Epithelial cell of proximal tubule (primary cell): ENCODE measurements at places on chromosomes 2 and 18. TPM values are rescaled to one million over a fixed set of nuclear protein-coding genes. Genes with fewer than 3 reads are reported as not detected.

The MALL gene
- 22.5 and 35.7 TPM in 2 replicates for total RNA-seq

The SLC9A2 gene
- total RNA-seq = 0.86 and 1.2 TPM in 2 replicates

The CCDC138 gene
- total RNA-seq = 9.7 and 14.6 TPM in 2 replicates

The UGT1A10 gene
- not detected in 2 replicates for total RNA-seq

The NDUFAF7 gene
- total RNA-seq = 11.3 and 11.5 TPM in 2 replicates

The SLC4A5 gene
- under 0.01 and 0.14 TPM in 2 replicates for total RNA-seq

The HOXD13 gene
- total RNA-seq = not detected in 2 replicates

The ZNF407 gene
- 3.0 and 4.9 TPM in 2 replicates for total RNA-seq

The ABCG5 gene
- total RNA-seq = not detected in 2 replicates

The UGT1A5 gene
- not detected in 2 replicates for total RNA-seq

The ACKR3 gene
- not detected in 2 replicates for total RNA-seq

The DRC1 gene
- not detected in 2 replicates for total RNA-seq

The TUBA4B gene
- total RNA-seq = 0.52 TPM in 1 of 2 replicates, not detected in the other

GRCh38 chr18:35862119-35862640 is 110.3 kb upstream of the RMP24 start:
- DNase-seq = no peak

DNA sequence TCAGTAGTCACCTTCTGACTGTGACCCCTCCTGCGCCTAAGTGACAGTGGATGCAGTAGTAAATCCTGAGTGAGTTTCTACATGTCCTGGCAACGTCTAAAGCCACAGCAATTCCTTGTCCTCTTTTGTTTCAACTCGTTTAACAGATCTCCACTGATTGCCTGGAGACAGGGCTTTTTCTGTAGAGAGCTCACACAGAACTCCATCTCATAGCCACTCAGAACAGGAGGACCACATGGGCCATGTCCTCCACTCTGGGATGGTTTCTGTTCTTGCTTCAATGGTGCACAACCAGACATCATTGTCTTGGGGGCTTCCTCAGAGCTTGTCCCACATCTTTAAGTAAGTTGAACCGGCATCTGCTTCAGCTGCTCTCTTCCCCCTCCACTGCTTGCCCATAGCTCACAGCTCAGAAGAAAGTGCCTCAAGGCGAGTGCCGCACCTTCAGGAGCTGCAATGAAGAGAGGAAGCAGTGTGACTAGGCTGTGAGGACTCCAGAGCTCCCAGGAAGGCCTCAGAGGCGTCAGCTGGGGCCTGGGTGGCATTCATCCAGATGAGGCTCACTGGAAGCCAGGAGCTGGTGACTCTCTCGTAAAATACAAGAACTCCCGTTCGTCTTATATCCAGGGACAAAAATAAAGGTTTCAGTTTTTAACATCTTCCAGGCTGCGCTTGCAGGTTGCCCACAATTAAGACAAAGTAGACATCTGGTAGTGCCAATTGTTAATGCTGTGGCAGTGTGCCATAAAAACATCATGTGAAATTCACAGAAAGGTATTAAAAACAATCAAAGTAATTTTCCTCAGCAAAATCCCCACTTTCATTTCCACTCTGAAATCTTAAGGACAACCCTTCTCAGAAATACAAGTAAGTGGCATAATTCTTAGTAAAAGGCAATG is 37.3 kb downstream of the ST3GAL5 start:
- DNase-seq = no peak

GRCh38 chr2:16546128-16546754 is 119.4 kb downstream of the CYRIA start:
- DNase-seq = no peak

DNA sequence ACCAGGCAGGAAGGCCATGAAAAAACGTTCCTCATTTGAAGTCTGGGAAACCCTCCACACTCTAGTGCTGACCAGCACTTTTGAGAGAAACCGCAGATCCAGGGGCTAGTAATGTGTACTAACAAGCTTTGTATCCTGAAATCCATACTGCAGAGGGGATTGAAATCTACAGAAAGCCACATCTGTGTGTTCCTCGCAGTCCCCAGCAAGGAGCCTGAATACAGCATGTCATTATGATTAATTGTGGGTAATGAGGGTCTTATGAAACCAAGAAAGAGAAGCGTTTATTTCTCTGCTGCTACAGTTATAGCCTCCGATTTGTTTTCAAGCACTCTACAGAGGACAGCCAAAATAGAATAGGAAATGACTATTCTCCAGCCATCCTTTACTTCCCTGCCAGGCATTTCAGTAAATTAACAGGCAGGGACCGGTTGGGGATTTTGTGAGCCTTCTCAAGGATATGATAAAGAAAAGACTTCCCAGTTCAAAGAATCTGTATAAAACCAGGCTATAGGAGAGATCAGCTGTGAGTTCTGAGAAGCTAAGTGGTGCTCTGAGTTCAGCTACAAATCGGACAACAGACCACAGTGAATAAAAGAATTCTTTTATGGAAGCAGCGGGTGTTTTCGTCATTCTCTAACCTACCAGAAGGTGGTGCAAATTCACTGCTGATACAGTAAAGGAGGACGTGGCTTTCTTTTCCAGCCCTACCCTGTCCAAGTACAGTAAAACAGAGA is 133.4 kb downstream of the INSIG2 start:
- peak; percentile 40 for DNase-seq

DNA sequence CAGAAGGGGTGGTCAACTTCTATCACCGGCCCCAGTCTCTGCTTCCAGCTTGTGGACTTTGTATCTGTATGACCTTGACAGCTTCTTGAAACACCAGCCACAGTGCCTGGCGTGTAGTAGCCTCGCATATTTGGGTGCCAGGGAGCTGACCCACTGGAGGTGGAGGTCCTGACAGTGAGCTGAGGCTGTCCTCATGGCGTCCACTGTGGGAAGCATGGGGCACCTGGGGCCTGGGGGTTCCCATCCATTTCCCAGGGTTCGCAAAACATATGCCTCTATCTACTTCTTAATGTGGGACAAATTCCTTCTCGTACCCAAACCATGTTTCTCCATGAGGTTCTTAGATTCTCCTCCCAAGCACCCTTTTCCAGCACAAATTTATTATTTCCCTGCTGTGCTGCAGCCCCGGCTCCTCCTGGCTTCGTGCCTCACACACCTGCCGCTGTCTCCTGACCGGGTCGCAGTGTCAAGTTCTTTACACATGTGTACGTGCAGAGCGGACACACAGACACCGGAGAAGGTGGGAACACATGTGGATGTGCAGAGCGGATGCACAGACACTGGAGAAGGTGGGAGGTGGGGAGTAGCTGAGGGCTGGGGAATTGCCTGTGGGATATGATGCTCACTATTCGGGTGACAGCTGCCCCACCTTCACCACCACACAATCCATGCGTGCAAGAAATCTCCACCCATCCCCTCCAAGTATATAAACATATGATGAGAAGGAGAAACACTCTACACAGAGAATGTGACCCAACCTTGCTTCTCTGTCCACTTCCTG is 23.4 kb downstream of the TMEM18 start:
- no peak for DNase-seq

- no peak for DNase-seq
Observed at GRCh38 chr2:3539836-3540235, 18.3 kb downstream of the RNASEH1 start.

DNA sequence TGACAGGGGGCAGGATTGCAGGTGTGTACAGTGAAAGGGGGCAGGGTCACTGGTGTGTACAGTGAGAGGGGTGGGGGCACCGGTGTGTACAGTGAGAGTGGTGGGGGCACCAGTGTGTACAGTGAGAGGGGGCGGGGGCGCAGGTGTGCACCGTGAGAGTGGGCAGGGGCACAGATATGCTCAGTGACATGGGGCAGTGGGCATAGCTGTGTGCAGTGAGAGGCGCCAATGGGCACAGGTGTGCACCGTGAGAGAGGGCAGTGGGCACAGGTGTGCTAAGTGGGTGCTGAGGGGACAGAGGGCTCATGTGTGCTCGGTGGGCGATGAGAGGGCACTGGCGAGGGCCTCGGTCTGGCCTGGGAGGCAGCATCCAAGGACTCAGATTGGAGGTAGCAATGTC is 63.0 kb downstream of the GREB1 start:
- DNase-seq = no peak

GRCh38 chr18:35938158-35938557 is 34.3 kb upstream of the RMP24 start:
- DNase-seq = no peak

GRCh38 chr2:220930271-220931076 is 641.6 kb downstream of the EPHA4 start:
- DNase-seq = no peak

DNA sequence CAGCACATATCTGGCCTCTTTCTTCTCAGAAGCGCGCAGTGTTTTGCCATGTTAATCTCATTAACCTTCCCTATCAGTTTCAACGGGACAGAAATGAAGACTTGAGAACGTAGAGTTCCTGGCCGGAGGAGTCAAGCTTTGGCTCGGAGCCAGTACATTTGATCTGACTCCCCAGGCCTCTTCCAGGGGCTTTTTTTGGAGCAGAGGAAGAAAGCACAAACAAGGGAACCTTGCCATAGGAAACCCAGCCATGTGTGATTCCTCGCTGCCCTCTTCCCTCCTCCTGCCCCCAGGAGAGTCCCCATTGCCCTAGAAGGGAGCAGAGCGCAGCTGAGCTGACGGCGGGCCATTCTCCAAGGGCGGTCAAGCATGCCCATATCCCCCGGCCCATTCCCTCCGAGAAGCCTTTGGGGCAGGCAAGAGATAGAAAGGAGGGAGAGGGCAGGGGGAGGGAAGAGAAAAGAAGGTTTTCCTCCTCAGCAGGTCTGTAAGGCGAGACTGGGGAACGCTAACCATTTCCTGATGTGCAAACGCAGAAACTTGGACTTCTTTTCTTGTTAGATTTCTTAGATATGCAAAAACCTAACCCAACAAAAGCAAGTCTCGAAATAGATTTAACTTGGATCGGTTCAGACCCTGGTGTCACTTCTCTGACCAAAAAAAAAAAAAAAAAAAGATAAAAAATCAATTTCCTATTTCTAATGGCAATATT is 63.7 kb upstream of the POU3F3 start:
- peak; percentile 59 for DNase-seq

- DNase-seq = no peak
Observed at GRCh38 chr2:31762085-31762484, 181.3 kb upstream of the SRD5A2 start.

GRCh38 chr2:238916875-238917590 is 69.1 kb downstream of the TWIST2 start:
- DNase-seq = no peak

GRCh38 chr18:74869904-74870863 is 272.5 kb downstream of the ZNF407 start:
- DNase-seq = no peak
